ENCODE measurements at places on chromosomes 4 and X. TPM values are rescaled to one million over a fixed set of nuclear protein-coding genes. Genes with fewer than 3 reads are reported as not detected.

GLUD2 gene
- total RNA-seq: 3.7 TPM

TEX13D gene
- not detected for total RNA-seq

ADH1C gene
- total RNA-seq: 13.0 TPM

NLRP2B gene
- total RNA-seq: not detected

SPP1 gene
- 156 TPM for total RNA-seq

ARMCX2 gene
- 84.0 TPM for total RNA-seq
